ENCODE measurements at places on chromosomes 7 and 10.
A peak's percentile ranks its signal among the peaks of the same experiment; 100 is the strongest.

- DNase-seq = no peak
Observed at GRCh38 chr10:129107525-129107924, 359.5 kb upstream of the MGMT start.

DNA sequence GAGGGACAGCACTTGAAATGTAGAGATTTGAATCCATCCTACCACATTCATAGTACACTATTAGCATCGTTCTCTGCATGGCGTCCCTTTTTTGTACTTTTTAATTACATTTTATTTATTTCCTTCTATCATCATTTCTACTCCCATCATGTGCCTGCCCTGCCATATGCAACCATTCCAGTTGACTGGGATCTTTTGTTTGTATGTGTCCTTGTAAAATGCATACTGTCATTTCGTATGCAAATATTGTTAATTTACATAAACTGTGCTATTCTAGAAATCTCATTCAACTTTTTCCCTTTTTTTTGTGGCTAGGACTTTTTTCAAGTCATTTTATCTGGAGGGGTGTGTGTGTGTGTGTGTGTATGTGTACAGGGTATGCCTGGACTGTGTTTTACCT, 57.9 kb downstream of the RAB11FIP2 start:
- no peak for DNase-seq

DNA sequence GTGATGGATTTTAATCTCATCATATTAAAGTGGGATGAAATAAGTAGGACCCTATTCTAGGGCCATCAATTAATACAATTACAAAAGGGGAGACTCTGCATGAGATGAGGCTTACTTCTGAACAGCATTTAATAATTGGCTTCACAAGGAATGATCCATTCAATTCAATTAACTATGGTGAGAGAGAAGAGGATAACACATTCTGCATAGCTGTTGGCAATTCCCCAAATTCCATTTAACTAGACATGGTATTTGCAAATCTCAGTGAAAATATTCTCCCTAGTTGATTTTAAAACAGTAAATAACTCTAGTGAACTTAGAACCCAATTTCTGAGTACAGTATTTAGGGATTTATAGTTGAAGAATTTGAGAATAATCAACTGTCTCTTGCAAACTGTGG, 145.3 kb downstream of the NOC3L start:
- DNase-seq = no peak

DNA sequence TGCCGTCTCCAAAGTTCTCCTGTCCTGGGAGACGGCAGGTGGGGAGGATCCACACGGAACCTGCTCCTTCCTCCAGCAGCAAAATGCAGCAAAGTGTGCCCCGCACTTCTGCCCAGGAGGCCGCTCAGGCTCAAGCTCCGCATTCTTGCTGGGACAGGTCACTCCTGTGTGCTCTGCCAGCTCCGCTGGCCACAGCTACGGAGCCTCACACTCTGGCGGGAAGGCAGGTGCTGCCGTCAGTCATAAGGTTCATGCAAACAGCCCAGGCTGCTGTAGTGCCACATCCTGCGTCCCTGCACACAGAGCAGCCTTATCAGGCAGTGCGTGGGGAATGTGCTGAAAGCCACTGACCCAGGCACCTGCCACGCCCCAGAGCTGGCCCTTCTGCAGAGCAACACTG, 22.4 kb downstream of the ADGRA1 start:
- DNase-seq = no peak

GRCh38 chr7:123658023-123658422, 2.4 kb downstream of the LMOD2 start:
- no peak for DNase-seq

DNA sequence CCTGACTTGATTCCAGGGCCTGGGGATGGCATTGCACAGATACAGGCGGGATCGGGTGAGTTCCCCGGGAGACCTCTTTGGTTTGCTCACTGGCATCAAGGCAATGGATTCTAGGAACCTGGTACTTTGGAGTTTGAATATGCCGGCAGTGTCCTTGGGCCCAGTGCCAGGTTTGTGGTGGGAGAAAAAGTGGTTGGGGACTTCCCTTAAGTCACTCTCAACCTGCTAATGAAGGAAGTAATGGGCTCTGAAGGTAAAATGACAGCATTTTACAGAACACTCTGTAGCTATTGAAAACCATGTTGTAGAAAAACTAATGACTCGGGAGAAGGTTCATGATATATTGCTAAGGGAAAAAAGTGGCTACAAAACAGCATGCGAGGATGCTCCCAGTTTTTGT, 129.9 kb downstream of the CFAP58 start:
- DNase-seq = no peak

DNA sequence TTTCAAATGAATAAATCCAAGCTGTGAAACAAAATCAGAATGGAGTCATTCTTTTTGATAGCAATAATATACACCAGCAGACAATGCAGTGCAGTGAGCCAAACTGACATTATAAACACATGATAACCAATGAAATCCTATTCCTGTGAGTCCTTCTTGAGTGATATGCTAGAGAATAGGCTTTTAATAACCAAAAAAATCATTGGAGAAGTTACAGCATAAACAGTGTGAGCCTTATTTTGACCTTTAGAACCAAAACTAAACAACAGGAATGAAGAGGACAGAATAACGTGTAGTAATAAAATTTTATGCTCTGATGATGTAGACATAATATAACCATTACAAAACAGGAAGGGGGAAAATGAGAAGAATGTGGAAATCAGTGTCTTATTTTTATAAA, 8.7 kb downstream of the HUS1 start:
- peak; percentile 42 for DNase-seq

DNA sequence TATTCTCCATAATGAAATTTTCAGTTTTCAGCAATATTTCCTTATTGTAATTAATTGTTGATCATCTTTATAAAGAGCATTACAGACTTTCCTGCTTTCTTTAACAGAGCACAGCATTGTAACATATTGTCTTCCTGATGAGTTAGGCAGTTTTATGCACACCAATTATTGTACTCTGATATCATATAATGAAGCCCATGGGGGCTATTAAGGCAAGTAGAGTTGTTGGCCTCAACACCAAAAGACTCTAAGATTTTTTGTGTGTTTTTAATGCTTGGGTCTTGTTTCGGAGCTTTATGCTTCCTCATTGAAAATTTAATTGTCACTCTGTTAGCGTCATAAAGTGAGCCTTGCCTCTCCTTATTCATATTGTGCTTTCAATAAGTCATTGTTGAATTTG, 49.2 kb upstream of the ARID5B start:
- DNase-seq = no peak

DNA sequence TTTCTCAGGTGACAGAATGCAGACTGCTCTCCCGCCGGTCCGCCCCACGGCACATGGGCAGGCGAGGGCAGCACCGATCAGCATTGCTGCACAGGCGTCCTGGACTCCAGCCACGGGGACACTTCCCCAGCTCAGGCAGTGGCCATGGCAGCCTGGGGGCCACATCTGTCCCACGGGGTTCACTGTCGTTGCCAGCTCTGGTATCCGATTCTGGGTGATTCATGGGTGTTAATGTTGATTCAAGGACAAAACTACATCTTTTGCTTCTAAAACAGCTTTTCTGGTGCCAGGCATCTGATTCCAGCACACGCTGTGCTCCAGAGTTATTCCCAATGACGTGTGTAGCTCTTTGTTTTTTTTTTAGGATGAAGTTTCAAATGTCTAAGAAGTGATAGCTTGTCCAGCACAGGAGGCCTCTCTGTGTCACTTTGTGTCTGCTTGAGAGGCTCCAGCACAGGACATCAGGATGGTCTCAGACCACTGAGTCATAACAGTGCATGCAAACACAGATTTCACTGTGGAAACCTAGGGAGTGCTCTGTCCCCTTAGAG, 218.0 kb downstream of the WDR37 start:
- no peak for DNase-seq

Measured in suppressor macrophage treated with lipopolysaccharide for 1 hour (primary cell).